ENCODE measurements at places on chromosomes 11 and 22. TPM values are rescaled to one million over a fixed set of nuclear protein-coding genes. Genes with fewer than 3 reads are reported as not detected.
A peak's percentile ranks its signal among the peaks of the same experiment; 100 is the strongest.

DNA sequence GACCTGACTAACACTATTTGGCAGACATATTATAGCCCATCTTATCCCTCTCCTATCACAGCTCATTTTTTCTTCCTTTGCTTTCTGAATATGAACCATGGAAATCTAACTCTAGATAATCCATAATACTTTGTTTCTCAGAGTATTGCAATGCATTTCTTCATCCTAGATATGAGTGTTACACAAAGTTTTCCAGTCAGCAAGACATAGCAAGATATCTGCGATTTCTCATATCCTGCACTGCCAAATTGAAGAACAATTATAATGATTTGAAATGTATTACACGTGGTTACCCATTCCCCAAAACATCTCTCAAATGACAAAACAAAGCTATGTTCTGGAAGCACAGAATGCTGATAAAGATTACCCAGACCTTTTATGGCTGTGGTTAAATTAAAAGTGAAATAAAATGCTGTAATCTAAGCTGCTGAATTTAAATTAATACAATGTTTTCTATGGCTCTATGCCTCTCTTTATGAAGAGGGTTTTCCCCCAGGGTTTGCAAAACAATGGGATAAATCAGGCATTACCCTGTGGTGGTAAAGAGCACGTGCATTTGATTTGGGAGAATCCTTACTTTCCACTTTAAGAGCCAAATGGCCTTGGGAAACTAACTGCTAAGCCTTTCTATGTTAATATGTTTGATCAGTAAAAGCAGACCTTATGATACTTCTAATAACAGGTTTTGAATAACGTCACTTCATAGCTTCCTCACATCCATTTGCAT, 1291.0 kb upstream of the CNTN5 start:
- DNase-seq: no peak

The TENM4 gene
- total RNA-seq: 0.31 TPM

DNA sequence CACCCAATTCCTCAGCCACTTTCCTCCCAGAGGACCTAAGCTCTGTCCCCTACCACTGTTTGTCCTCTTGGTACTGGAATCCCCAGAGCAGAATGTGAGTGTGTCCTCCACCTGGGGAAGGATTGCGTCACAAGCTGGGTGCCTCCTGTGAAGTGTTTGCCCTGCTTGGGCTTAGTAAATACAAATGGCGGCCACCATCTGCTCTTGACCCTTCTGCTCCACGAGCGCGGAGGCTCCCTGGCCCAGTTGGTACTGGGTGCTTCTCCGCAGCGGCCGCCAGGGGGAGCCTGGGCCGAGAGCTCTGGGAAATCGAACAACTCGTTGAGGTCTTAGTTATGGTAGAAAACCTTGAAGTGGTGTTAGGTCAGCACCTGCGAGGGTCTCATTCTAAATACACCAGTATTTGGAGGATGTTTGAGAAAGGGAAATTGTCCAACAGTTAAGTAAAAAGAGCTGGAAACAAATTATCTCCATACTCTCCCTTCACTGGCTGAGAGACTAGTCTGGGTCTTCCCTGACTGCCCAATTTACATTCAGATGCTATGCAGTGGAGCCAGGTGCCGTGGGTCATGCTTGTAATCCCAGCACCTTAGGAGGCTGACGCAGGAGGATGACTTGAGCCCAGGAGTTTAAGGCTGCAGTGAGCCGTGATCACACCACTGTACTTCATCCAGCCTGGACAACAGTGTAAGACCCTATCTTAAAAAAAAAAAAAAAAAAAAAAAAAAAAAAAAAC, 74.6 kb upstream of the TEAD1 start:
- DNase-seq: no peak

DNA sequence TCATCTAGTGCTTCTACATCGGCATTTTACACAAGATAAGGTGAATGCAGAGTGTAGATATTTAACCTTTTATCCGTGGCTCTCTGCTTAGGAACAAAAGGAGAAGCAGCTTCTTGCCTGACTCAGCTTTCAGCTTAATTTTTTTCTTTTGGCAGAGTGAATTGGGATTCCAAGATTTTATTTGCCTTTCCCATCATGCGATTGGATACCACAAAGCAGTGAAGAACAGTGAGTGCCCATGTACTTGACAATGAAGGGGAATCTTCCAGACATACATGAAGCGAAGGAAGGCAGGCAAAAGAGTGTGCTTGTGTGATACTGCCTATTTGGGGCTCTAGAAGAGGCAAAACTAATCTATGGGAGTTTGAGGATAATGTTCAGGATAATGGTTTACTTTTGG, 17.0 kb upstream of the CHKA start:
- no peak for DNase-seq

- DNase-seq: no peak
Observed at GRCh38 chr11:128048121-128048520, 539.2 kb downstream of the ETS1 start.

- DNase-seq: no peak
Observed at GRCh38 chr11:112367895-112368294, 107.2 kb upstream of the PLET1 start.

GRCh38 chr11:75013051-75013450, 24.3 kb downstream of the NEU3 start:
- DNase-seq: no peak

The CASP1 gene
- total RNA-seq: 52.9 TPM

- no peak for DNase-seq
Observed at GRCh38 chr11:131253142-131253655, 117.2 kb upstream of the NTM start.

- no peak for DNase-seq
Observed at GRCh38 chr11:45181193-45181888, 34.9 kb downstream of the PRDM11 start.

- no peak for DNase-seq
Observed at GRCh38 chr11:92376146-92376599, 151.6 kb downstream of the FAT3 start.

The TBRG1 gene
- total RNA-seq: 55.5 TPM

DNA sequence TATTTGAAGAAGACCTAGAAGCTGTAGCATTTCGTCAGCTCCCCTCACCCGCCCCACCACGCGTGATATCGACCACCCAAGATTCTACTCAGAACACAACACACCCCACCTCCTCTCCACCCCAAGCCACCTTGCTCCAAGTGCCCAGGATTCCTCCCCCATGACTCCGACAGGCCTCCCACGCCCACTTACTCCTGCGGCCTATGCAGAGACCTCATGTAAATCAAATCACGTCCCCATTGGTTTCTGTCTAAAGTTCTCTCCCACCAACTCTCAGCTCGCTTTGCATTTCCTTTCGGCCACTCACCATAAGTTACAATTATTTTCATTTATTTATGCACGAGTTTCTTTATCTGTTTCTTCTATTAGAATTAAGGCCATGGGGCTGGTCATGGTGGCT, 11.0 kb downstream of the TMEM151A start:
- DNase-seq: no peak

DNA sequence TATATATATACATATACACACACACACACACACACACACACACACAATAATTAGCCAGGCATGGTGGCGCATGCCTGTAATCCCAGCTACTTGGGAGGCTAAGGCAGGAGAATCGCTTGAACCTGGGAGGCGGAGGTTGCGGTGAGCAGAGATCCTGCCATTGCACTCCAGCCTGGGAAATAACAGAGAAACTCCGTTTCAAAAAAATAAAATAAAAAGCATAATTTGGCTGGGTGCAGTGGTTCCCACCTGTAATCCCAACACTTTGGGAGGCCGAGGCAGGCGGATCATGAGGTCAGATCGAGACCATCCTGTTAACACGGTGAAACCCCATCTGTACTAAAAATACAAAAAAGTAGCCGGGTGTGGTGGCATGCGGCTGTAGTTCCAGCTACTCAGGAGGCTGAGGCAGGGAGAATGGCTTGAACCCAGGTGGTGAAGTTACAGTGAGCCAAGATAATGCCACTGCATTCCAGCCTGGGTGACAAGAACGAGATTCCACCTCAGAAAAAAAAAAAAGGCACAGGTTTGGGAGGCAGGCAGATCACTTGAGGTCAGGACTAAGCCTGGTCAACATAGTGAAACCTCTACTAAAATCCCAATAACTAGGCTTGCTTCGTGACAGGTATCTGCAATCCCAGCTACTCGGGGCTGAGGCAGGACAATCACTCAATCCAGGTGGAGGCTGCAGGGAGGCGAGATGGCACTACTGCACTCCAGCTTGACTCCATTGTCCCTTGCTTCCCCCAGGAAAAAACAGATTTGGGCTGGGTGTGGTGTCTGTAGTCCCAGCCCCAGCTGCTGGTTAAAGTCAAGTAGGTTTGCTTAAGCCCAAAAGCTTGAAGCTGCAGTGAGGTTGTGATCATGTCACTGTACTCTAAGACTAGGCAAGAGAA, 11.8 kb upstream of the WDR74 start:
- DNase-seq: no peak

The CCDC87 gene
- total RNA-seq: 0.63 TPM

GRCh38 chr11:48005831-48006270, 25.5 kb downstream of the PTPRJ start:
- DNase-seq: no peak

GRCh38 chr22:46070803-46071450, 79.4 kb upstream of the PPARA start:
- DNase-seq: peak; percentile 45

The MPZL3 gene
- total RNA-seq: 26.4 TPM

The YAP1 gene
- total RNA-seq: not detected

The TSPAN32 gene
- 65.7 TPM for total RNA-seq

GRCh38 chr11:71252770-71253730, 673 bp upstream of the SHANK2 start:
- DNase-seq: no peak

DNA sequence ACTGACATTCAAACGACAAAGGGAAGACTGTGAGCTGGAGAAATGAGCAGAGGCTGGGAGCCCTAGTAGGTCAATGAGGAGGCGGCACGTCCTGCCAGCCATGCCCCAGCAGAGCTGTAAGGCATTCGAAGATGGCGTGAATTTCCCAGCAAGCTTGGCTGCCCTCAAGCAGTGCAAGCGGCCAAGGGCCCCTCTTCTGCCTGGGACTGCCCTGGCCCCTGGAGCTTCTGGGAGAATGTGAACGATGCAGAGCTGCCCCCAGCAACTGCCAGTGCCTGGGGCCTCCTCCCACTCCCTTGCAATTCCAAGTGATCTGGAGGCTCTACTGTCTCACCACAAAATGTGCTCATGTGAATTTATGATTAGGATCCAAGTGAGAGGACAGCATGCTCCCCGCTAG, 4.3 kb downstream of the PPM1F start:
- no peak for DNase-seq

DNA sequence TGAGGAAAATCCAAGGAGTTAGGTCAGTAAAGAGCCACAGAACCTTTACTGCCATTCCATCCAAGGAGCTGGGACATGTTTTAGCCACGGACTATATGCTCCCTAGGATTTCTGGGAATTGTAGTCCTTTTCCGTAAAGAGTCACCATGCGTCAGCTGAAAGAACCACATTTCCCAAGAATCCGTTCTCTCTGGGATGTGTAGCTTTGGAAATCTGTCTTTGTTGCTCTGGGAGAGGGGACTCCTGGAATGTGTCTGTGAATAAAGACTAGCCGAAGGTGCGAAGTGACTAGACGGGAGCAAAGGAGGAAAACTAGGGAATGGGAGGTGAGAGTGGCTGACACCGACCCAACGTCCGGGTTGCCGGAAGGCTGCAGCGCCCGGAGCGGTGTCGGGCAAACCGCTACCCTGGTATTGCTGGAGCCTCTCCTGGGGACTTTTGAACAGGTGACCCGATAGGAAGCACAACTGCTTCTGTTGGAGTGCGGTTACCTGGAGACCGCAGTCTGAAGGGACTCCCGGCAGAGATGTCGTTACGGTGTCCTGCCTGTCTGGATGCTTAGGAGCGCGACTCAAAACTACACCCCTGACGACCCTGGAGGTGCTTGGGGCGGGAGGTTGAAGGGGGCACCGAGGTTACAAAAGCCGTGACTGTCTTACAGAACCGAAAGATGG, at the start of gene IFTAP:
Gene IFTAP (plus strand): TSS at position 187 of the 674 bp plus-strand sequence. CDS start 15,602 bp downstream, outside the sequence.
- DNase-seq: no peak

The VWCE gene
- total RNA-seq: 1.4 TPM

The PYGM gene
- 27.1 TPM for total RNA-seq

- no peak for DNase-seq
Observed at GRCh38 chr22:50316114-50317065, 8.9 kb upstream of the PLXNB2 start.

The RASSF10 gene
- total RNA-seq: not detected

The PELI3 gene
- 11.3 TPM for total RNA-seq

The FAM227A gene
- total RNA-seq: 0.77 TPM

The B3GAT1 gene
- 0.18 TPM for total RNA-seq

The TMEM184B gene
- 53.3 TPM for total RNA-seq

DNA sequence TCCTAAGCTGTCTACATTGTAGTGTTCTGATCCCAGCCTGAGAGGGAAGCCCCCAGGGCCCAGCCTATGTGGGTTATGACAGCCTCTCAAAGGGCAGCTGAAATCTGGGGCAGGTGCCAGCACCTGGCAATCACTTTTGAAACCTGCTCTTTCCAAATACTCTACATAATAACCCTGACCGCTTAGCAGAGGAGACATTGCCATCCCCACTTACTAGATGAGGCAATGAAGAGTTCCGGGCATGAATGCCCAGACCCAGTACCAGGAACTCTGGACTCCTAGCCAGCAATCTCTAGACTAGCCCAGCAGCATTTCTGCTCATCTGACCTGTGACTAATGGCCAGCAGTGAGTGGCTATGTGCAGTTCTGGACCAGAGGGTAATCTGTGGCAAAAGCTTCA, 412.4 kb upstream of the CADM1 start:
- no peak for DNase-seq

DNA sequence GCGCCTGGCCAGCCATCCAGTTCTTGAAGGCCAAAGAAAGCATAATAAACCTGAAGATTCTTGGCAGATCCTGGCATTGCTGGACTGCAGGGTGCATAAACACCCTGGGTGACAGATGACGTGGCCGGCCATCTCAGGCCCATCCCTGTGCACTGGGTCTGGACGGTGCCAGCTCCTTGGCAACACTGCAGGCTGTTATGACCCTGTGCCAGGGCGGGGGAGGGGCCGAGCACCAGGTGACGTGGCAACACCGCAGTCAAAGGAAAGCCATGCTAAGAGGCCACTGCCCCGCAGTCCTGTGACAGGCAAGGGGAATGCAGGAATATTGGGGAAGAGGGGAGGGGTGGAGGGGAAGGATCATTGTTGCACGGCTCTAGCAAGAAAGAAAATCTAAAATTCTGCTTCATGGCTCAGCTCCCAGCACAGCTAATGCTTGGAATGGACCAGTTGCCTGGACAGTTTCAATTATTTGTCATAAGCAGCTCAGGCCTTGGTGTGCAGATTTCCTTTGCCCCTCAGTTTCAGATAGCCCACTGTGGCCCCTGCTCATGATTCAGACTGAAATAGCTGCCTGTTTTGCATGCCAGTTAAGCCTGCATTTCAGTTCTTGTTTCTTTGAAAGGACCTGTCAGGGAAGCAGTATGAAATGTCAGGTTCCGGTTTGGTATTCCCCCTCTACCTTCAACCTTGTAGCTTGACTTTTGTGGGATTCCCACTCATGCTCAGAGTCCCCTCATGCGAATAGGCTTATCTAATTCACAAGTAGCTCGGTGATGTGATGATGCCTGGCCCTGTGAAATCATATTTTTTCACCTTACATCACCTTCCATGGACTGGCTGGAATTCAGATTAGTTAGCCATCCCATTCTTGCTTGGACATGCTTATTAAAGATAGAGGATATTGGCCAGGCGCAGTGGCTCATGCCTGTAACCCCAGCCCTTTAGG, 29.7 kb upstream of the DDX6 start:
- DNase-seq: no peak

Measured in T-helper 17 cell (primary cell).